Activated T-cell treated with anti-CD3 and anti-CD28 coated beads, Interleukin-2, amount 50 U/mL, for 24 hours (primary cell): ENCODE measurements at places on chromosomes 16 and 17.

DNA sequence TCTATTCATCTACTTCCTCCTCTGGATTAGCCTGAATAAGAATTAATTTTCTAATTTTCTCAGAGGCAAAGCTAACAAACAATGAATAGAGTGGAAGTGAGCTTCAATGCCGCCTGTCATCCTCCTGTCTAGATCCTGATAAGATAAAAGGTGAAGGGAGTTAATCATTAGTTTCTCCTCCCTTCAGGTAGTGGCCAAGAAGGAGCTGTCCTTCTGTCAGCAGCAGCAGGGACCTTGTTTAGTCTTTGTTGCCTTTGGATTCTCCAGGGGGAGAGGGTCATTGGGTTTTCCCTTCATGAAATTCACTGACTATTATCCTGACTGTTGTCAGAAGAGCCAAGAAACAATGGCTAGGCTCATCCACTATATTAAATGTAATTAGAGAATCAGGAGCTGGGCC is 420.2 kb upstream of the GOT2 start:
- no peak for DNase-seq

DNA sequence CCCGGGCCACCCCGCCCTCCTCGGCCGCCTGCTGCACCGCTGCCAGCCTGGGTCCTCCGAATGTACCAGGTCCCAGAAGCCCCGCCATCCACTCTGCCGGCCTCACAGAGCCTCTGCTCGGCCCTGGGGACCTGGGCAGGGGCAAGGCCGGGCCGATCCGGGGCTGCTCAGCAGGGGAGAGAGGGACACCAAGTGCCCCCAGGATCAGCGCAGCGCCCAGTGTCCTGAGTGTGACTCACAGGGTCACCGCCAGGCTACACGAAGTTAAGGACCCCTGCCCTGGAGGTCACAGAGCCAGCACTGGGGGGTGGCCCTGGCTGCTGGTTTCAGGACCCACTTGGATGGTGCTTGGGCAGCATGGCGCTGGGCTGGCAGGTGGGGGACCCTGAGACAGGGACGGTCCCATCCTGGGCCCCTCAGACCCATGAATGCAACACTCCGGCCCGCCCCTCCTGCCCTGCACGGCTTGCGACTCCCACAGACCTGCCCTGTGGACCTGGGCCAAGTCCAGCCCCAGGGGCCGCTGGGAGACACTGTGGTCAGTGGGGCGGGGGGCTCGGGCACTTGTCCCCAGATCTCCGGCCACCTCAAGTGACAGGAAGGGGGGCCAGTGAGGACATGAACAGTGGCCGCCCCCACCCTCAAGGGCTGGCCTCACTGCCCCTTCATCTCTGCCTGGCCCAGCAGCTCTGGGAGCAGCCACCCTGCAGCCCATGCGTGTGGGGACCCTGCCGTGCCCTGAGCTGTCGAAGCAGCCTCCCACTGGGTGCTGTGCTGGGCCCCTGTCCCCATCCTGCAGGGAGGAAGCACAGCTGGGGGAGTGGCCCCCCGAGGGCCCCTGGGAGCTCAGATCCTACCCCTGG is 23.2 kb upstream of the SSTR5 start:
- no peak for DNase-seq

DNA sequence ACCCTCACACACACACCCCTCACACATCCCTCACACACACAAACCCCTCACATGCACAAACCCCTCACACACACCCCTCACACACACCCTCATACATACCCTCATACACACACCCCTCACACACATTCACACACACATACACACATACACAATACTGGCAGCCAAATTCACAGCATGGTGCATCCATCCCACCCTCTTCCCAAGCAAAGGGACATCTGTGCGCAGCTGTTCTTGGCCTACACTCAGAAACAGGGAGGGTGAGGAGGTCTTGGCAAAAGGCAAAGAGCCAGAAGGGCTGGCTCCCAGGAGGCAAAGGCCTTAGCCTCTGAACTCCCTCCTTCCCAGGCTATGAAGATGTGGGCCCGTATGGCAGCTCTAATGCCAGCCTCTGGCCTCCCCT is 23.4 kb downstream of the C17orf67 start:
- DNase-seq = no peak

- DNase-seq = no peak
Observed at GRCh38 chr17:54901230-54901822, 674 bp downstream of the TOM1L1 start.

DNA sequence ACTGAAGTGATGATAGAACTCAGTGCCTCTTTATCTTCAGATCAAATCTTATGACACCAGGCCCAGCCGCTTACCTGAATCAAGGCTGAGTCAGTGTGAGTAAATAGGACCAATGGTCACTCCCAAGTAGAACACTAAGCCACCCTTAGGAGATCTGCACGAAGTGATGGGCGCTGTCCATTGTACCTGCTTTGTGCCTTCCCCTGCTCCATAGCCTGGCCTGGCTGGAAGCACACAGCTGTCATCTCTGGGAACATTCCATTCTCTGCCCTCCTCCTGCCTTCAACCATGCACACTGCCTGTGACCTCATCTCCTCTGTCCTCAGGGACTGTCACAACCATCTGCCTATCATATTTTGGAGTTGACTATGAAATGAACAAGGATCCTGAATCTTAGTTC is 279.5 kb upstream of the ASIC2 start:
- no peak for DNase-seq

DNA sequence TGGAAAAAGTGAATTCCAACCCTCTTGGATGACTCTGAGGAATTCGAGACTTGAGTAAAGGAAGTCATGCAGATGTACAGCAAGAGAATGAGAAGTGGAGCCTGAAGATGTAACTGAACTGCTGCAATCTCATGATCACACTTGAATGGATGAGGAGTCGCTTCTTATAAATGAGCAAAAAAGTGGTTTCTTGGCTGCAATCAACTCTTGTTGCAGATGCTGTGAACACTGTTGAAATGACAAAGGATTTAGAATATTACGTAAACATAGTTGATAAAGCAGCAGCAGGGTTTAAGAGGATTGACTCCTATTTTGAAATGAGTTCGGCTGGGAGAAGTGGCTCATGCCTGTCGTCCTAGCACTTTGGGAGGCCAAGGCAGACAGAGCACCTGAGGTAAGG is 25.5 kb downstream of the ASPA start:
- no peak for DNase-seq

DNA sequence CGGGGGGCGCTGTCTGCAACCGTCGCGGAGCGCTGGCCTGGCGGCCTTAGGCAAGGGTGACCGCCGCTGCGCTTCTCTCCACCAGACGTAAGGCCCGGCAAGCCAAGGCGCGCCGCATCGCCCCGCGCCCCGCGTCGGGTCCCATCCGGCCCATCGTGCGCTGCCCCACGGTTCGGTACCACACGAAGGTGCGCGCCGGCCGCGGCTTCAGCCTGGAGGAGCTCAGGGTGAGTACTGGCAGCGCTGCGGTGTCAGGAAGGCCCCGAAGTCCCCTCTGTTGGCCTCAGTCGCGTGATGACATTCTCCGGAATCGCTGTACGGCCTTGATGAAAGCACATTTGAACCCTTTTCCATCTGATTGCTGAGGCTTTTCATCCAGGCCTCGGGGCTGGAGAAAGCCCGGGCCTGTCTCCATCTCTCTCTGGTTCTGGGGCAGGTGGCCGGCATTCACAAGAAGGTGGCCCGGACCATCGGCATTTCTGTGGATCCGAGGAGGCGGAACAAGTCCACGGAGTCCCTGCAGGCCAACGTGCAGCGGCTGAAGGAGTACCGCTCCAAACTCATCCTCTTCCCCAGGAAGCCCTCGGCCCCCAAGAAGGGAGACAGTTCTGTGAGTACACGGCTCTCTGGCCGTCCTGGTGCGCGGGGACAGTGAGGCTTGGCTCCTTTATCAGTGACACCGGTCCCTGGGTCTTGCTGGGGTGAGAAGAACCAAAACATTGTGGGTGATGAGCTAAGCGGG is 831 bp downstream of the RPL13 start:
- DNase-seq = no peak
